Keratinocyte (primary cell): ENCODE measurements at places on chromosomes 5 and 9.

GRCh38 chr5:42970636-42971559 lies 69.2 kb downstream of the ANXA2R start:
- DNase-seq = no peak

DNA sequence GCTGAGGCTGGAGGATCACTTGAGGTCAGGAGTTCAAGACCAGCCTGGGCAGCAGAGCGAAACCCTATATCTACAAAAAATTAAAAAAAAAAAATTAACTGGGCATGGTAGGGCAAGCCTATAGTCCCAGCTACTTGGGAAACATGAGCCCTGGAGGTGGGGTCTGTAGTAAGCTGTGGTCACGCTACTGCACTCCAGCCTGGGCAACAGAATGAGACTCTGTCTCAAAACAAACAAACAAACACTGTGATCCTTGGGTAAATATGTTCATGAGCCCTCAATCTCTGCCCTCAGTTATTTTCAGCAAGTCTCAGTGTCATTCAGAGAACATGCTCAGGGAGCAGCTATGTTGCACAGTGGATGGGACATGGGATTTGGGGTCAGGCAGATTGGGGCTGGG lies 76.2 kb downstream of the PTTG1 start:
- DNase-seq = no peak

DNA sequence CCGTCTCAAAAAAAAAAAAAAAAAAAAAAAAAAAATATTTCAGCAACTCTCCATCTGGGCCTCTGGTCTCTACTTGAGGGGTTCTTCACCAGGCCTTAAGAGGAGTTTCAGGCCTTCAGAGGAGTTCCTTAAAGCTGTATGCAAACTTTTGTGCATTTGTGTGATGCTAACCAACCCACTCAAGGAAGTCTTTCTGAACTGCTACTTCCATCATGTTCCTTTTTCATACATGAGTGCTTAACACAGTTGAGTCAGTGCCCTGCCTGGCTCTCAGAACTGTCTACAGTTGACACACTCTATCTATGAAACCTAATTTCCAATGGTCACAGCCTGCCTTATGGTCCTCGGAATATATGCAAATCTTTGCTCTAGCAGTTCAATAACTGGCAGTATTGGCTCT lies 146.5 kb downstream of the MEF2C start:
- no peak for DNase-seq

DNA sequence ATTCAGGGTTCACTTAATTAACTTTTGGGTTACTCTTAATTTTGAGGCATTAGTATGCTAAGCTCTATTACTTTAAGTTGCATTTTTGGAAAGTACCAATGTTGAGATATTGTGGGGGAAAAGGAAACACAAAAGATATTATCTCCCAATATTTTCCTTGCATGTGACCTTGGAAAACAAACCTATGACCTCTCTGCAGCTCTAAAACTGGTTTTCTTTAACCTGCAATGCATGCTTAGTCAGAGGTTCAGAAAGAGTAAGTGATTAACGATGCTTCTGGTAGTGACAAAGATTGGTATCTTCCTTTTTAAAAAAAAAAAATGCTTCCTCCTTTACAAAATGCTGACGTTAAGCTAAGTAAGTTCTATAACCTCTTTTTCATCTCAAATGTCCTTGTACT lies 44.9 kb upstream of the CDH18 start:
- DNase-seq = no peak

- DNase-seq = no peak
These were observed 1.4 kb downstream of the IRF1 start for GRCh38 chr5:132489051-132489770.
